GM23338 (cell line): ENCODE measurements at places on chromosomes 1 and 21. TPM values are rescaled to one million over a fixed set of nuclear protein-coding genes. Genes with fewer than 3 reads are reported as not detected.

Gene PRR9
- total RNA-seq = not detected in 2 replicates

DNA sequence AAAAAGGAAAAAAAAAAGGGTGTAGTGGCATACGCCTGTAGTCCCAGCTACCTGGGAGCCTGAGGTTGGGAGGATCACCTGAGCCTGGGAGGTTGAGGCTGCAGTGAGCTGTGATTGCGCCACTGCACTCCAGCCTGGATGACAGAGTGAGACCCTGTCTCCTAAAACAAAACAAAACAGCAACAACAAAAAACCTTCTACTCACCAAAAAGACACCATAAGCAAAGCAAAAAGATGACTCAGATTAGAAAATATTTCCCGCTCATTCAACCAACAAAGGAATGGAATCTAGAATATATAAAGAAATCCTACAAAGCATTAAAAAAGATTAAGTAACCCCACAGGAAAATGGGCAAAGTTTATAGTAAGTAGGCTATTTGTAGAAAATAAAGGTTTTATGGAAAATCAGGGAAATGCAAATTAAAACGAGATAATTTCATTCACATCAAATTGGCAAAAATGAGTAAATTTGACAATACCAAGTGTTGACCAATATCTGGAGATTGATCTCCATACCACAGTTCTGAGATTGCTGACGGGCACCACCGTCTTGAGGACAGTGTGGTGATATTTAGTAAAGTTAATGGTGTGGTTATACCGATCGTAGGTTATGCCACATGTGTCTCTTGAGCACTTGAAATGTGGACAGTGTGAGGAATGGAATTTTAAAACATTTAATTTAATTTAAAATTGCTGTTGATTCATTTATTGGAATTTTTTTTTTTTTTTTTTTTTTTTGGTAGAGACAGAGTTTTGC is 54.0 kb downstream of the PIK3CD start:
- no peak for DNase-seq
- H3K27me3 ChIP-seq = no peaks in the 10 kb centered on the region
- no peaks in the 10 kb centered on the region for H3K4me1 ChIP-seq
- H3K4me3 ChIP-seq = no peak overlapping the region

DNA sequence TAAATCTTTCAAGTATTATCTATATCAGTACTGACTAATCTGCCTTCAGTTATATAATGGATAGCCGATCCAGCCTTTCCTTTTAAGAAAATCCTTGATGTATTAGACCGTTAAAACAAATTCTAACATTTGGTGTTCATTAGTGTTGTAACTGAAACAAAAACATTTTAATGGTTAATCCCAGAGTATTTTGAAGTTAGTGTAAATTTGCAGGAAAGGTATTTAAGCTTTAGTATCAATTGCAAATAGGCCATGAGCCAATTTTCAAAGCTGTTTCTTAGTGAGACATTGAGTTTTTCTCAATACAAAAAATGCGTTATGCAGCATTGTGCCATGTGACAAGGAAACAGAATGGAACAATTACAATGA is 29.6 kb downstream of the DISP1 start:
- H3K27me3 ChIP-seq = no peaks in the 10 kb centered on the region
- H3K4me1 ChIP-seq = peaks cover 19% of the 10 kb centered on the region; the same call in 1 of the 2 replicates
- no peak overlapping the region for H3K4me3 ChIP-seq
- peak overlapping the region; percentile 11; the same call in 1 of the 2 replicates for H3K27ac ChIP-seq

Gene LAMC2
- 19.0 and 19.5 TPM in 2 replicates for total RNA-seq

DNA sequence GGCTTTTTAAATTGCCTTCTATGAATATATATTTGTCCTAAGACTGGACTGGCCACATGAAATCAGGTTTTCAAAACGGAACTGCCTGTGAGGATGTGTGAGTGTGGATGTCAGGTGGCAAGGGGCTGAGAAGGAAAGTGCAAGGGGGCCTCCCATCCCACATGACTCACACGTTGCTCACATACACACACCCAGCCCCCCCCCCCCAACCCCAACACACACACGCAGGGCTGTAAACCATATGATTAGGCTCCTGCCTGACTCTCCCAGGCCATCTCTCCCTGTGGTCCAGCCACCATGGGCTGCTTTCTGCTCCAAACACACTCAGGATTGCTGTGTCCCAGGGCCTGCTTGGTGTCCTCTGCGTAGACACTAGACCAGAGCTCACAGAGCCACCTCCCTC is 22.4 kb downstream of the DEGS1 start:
- no peak for DNase-seq
- H3K4me3 ChIP-seq = no peak overlapping the region

Gene CDC42BPA
- 29.4 and 40.1 TPM in 2 replicates for total RNA-seq

DNA sequence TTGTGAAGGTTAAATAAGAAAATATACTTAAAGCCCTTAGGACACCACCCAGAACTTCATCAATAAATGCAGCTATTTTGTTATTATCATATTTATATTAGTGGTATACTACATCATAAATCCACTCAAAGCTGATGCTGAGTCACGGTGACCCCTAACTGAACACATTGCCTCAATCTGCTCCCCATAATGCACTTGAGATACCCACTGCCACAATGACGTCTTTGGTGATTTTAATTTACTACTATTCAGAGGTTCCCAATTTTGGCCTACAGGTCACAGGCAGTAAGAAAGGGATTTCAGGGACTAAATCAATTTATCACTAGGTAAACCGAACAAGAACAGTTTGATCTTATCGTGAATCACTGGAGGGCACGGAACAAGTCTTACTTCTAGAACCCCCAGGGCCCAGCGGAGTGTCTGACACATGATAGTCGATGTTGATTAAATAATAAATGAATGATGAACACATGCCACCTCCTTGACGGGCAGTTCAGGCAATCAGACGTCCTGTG is 493 bp upstream of the CHD1L start:
- no peaks in the 10 kb centered on the region for H3K36me3 ChIP-seq
- no peak for DNase-seq
- no peaks in the 10 kb centered on the region; the same call in 1 of the 2 replicates for H3K27me3 ChIP-seq
- H3K27ac ChIP-seq = no peak overlapping the region

- no peaks in the 10 kb centered on the region for H3K36me3 ChIP-seq
- peaks cover 24% of the 10 kb centered on the region for H3K27me3 ChIP-seq
- peak; percentile 80 for DNase-seq
- H3K4me3 ChIP-seq = peak overlapping the region; percentile 55
Observed at GRCh38 chr1:58814251-58815068, 30.6 kb upstream of the JUN start.

GRCh38 chr1:47645151-47645550 is 207.3 kb downstream of the FOXD2 start:
- H3K27ac ChIP-seq = no peak overlapping the region
- H3K27me3 ChIP-seq = no peaks in the 10 kb centered on the region

DNA sequence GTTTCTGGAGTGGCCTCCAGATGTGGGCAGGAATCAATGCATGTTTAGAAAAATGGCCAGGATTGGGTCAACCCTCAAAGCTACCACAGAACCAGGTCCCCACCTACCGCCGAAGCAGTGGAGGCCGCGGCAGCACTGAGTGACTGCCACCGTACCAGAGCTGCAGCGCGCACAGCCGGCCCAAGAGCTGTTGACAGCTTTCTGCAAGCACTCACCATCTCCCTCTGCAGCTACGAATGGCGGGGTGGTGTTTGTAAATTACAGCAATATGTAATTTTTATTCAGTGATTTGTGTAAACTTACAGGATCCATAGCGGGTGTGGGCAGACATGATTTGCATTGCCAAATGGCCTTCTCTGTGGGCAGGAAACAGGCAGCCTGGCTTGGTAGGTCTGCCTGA is 96.4 kb downstream of the CAMK2N1 start:
- no peak overlapping the region for H3K27ac ChIP-seq
- peaks cover 4% of the 10 kb centered on the region; the same call in 1 of the 2 replicates for H3K27me3 ChIP-seq
- H3K36me3 ChIP-seq = no peaks in the 10 kb centered on the region

- peaks cover 29% of the 10 kb centered on the region for H3K4me1 ChIP-seq
- 0 out of 2 replicates have a peak overlapping the region, but pooled peaks have one; percentile 3 for H3K27ac ChIP-seq
- H3K36me3 ChIP-seq = no peaks in the 10 kb centered on the region
- peak overlapping the region; percentile 72 for H3K4me3 ChIP-seq
- H3K27me3 ChIP-seq = no peaks in the 10 kb centered on the region
Observed at GRCh38 chr1:151061704-151062103, 1.5 kb downstream of the MLLT11 start.

DNA sequence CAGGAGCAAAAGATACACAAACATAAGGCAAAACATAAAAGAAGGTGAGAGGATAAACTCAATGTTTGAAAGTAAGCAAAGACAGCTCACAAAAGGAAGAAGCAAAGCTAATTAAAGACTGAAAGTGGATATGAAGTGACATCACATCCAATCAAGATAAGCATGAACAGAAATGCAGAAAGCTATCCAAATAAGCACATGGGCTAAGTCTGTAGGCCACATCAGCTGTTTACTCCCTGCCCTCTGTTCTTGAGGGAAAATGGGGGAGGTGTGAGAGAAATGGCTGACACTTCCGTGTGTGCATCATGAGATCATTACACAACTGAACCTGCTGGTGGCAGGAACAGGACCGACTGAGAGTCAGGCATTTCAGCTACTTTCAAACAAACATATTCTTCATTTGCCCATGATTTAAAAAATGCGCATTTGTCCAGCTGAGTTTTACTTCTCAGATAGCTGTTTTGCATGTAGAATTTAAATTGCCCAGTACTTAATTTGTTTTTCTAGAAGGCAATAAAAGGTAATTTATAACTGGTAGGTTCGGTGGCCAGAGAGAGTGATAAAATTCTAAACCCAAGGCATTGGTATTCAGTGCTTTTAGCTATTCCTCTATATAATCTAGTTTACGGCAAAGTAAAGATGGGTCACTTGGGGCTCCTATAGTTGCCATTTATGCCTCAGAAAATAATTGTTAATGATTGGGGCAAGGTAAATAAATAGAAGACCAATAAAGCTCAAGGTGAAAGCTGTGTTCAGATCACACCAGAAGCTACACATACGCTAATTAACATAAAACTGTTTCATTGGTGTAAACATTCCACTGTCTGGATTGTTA is 27.2 kb upstream of the MAN1A2 start:
- DNase-seq = peak; percentile 46
- no peak overlapping the region for H3K27ac ChIP-seq
- H3K4me3 ChIP-seq = no peak overlapping the region
- H3K36me3 ChIP-seq = no peaks in the 10 kb centered on the region
- no peaks in the 10 kb centered on the region for H3K4me1 ChIP-seq

DNA sequence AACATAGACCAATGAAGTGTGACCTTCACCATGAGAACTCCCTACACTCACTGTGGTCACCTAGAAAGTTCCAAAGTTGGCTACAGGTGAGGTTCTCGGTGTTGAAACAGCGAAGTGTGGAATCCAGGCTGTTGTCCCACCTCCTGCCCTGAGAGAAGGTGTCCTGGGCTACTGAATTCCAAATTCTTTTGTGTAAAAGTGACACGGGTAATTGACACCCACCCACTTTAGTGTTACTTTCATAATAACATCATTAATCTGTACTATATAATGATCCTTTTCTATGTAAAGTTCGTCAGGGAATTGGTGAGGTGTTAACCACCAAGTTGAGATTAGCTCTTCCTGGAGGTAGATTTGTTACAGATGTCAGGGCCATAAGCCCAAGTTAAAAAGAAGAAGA is 690.7 kb downstream of the RWDD3 start:
- no peaks in the 10 kb centered on the region for H3K4me1 ChIP-seq
- H3K27ac ChIP-seq = no peak overlapping the region
- no peaks in the 10 kb centered on the region for H3K27me3 ChIP-seq
- H3K4me3 ChIP-seq = no peak overlapping the region

DNA sequence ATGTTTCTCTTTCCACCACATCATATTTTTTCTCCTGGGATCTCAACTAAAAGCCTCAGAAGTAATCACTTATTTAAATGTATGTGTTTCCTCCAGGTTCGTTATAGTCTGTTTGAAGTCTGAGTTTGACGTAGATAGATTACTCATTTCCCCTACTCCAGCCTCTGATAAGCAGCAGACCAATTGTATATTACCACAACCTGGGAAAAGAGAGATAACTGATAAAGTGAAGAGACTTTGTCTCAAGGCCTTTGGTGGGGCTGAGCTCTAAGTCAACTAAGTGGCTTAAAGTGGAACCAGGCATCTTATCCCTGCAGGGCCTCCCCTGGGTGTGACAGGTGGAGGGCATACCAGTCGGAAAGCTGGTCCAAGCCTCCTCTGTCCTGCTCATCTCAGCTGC is 34.9 kb upstream of the CACNA1E start:
- H3K4me1 ChIP-seq = no peaks in the 10 kb centered on the region
- no peak overlapping the region for H3K4me3 ChIP-seq

DNA sequence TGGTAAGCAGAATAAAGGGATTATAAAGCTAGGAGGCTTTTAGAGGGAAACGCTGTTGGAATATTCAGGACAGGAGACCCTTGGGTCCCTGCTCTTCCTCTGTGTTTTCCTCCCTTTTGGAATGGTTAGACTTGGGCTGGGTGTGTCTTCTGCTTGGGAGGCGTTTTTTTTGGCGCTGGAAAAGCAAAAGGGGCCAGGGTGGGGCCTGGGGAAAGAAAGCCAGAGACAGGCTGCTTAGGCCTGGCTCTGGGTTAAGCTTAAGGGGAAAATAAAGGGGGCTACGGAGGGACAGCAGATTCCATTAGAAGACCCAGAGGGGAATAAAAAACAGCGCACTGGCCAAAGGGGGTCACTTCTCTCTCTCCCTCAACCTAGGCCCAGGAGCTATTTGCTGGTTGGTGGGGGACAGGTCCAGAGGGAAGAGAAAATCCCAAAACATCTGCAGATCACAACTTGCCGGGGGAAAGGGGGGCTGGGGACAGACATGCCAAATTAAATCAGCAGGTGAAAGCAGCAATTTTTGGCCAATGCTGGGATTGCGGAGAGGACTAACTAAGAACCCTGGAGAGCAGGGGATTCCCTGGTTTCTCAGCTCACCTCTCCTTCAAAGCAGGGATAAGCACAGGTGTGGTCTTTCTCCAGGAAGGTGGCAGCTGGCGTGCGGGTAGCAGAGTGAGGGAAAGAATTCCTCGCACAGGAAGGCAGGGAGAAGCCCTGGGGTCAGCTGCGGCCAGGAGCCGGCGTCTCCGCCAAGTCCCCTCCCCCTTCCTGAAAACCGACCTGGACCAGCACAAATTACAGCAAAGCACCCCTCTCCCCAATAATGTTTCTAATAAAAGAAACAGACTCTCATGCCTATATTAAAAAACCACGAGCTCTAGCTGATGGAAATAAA is 82.2 kb upstream of the AK4 start:
- no peaks in the 10 kb centered on the region for H3K27me3 ChIP-seq
- peak; percentile 89 for DNase-seq
- H3K36me3 ChIP-seq = no peaks in the 10 kb centered on the region
- peak overlapping the region; percentile 87 for H3K27ac ChIP-seq
- peak overlapping the region; percentile 84 for H3K4me3 ChIP-seq
- peaks cover 27% of the 10 kb centered on the region for H3K4me1 ChIP-seq

DNA sequence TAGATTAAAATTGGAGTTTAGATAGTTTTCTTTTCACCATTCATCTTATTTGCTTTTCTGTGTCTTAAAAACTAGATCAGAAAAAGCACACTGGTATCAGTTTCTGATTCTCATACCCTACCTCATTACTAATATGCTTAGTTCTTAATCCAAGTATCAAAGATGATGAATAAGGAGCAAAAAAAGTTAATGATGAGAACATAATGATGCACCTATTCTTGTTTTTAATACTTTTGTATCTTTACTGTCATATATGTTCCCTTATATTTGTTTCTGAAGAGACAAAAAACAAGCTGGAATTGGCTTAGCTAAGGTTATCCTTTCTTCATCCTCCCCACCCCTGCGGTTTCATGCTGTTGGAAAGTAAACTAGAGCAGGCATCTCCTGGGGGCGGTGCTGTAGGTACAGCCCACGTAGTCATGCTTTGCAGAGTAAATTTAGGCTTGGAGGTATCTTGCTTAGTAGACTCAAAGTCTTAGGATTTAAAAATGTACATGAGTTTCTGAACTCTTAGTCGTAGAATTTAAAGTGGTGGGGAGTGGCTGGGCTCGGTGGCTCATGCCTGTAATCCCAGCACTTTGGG is 16.4 kb downstream of the CNIH4 start:
- H3K27me3 ChIP-seq = no peaks in the 10 kb centered on the region
- peaks cover 58% of the 10 kb centered on the region for H3K36me3 ChIP-seq
- no peak for DNase-seq
- no peak overlapping the region for H3K4me3 ChIP-seq
